ENCODE measurements at places on chromosomes 4 and X.

- DNase-seq = no peak
Observed at GRCh38 chr4:8846046-8846720, 25.5 kb downstream of the HMX1 start.

DNA sequence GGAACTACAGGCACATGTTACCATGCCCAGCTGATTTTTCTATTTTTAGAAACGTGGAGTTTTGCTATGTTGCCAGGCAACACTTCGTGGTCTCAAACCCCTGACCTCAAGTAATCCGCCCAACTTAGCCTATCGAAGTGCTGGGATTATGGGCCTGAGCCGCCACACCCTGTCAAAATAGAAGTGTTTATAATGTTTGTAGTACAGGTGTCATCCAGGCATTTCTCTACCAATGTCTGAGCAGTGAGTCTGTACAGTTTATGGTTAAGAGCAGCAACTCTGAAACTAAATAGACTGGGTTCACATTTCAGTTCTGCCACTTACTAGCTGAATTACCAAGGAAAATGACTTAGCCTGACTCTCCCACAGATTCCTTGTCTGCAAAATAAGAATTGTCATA lies 460.4 kb upstream of the GALNT7 start:
- no peak for DNase-seq

GRCh38 chr4:130432289-130432688 lies 1336.3 kb downstream of the C4orf33 start:
- no peak for DNase-seq

DNA sequence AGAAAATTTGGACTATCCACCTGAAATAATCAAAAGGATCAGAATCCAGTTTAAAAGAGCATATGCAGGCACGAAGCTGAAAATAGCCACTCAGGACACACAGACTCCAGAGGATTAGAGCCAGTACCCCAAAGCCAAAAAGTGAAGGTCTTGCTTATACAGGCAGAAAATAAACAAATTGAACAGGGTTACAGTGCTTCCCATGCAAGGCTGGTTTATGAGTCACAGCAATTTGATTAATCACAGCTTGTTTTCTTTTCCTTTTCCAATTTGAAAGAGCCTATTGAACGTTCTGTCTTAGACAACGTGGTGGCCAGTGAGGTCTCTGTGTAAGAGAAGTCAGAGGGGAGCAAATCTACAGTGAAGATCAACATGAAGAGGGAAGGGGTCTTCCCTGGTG lies 10.2 kb downstream of the HGFAC start:
- no peak for DNase-seq

GRCh38 chr4:138833974-138834373 lies 181.6 kb upstream of the NOCT start:
- DNase-seq = no peak

DNA sequence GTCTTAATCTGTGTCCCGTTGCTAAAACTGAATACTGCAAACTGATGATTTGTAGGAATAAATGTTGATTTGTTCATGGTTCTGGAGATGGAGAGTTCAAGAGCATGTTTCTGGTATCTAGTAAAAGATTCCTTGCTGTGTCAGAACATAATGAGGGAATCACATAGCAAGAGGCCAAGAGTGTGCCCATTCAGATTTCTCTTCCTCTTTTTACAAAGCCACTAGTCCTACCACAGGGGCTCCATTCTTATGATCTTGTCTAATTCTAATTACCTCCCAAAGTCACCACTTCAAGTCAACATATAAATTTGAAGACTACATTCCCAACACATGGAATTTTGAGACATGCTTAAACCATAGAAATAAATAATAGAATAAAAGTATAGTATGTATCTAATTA lies 608.8 kb upstream of the EPHA5 start:
- DNase-seq = no peak

DNA sequence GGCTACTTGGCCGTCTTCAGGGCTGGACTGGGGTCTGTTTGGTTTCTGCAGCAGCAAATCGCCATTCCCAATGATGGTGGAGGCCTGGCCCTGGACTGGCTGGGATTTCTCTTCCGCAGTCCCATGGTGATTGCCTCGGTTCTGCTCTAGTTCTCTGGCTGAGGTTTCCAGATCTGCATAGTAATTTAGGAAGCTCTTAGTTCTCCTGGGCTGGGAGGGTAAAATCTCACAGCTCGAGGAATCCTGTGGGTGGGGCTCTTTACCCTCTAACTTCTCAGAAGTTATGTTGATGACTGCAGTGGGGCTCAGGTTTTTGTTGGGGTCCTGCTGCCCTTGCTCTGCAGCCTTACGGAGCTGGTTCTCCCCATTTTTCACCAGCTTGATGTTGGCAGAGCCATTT lies 200.6 kb downstream of the APBB2 start:
- no peak for DNase-seq

DNA sequence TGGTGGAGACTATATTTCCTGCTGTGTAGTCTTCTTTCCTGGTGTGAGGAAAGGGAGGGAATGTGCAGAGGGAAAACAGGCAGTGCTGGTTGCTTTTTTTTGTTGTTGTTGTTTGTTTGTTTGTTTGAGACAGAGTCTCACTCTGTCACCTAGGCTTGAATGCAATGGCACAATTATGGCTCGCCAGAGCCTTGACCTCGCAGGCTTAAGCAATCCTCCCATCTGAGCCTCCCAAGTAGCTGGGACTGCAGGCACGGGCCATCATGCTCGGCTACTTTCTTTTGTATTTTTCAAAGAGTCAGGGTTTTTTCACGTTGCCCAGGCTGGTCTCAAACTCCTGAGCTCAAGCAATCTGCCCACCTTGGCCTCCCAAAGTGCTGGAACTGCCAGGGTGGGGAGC lies 82.5 kb downstream of the RELL1 start:
- no peak for DNase-seq

DNA sequence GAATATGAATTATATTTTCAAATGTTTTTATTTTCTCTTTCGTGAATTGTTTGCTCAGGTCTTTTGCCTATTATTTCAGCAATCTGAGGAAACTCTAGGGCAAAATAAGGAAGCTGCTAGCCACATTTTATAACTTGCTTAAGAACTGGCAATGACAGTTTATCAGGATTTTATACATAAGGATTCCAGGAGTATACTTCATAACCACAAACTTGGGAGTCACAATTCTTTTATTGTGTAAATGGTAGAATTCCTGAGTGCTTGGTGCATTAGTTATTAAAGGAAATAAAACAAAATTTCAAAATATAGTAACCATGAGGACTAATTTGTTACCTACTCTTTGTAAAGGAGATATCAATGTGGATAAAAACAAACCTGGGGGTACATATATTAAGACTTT lies 54.4 kb downstream of the PALLD start:
- no peak for DNase-seq
